Activated CD8-positive, alpha-beta T cell treated with anti-CD3 and anti-CD28 coated beads for 36 hours (primary cell): ENCODE measurements at places on chromosomes 6 and 20.

DNA sequence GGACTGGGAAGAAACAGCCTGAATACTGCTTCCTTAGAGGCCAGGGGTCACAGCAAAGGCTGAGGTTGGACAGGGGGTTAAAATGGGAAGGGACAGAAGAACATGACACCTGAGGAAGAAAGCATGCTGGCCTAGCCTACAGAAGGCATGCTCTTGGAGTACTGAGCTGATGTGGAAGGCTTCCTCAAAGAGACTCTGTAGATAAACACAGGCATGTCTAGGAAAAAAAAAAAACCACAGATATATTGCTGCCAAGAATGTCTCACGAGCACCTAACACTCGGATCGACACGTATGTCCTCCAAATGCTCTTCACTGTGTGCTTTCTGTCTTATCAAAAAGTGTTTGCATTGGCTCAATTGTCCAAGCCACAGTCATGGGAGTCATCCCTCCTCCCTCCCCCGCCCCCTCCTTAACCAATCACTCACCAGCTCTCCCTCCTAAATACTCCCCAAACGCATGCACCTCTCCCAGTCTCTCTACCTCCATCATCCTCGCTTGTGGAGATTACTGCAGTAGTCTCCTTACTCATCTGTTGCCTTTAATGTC is 101.1 kb upstream of the LRFN2 start:
- DNase-seq, result no peak

GRCh38 chr6:4668271-4669179 is 107.7 kb upstream of the CDYL start:
- DNase-seq, result no peak

- DNase-seq, result no peak
Measured at GRCh38 chr20:51388756-51389542, 153.6 kb downstream of the NFATC2 start.

DNA sequence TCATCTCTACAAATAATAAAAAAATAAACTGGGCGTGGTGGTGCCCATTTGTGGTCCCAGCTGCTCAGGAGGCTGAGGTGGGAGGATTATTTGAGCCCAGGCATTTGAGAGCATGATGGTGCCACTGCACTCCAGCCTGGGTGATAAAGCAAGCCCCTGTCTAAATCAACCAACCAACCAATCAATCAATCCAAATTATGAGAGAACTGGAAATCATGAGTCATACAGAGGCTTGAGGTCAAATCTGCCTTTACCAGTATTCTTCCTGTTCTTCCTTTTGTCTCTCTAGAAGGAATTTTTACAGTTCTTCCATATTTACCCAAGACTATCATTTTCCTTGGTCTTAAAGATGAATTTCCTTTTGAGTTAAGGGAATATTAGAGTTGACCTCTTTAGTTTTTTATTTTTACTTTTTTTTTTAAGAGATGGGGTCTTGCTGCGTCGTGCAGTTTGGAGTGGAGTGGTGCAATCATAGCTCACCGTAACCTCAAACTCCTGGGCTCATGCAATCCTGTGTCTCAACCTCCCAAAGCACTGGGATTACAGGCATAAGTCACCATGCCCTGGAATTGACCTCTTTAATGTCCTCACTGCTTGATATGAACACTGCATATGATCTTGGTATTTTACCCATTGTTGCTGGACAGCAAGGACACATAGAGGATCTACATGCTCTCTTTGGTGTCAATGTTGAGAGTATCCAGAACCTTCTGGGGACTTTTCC is 44.1 kb upstream of the TXNDC5 start:
- no peak for DNase-seq

- DNase-seq, result no peak
Measured at GRCh38 chr6:170262489-170263088, 28.3 kb downstream of the DLL1 start.

DNA sequence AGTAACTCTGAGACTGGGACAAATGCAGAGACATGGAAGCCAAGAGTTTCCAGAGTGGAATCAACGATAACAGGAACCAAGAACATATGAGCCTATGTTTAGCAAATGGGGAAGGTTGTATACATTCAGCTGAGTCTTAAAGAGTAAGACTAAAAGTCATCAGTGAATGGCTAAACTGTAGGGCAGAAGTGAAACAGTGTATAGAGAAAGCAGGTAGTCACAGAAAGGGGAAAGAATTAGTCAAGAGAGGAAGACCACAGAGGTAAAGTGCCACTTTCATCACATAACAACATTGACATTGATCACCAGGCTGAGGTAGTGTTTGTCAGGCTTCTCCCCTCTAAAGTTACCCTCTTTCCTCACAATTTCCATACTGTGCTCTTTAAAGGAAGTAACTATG is 306.5 kb upstream of the SPTLC3 start:
- DNase-seq, result no peak

DNA sequence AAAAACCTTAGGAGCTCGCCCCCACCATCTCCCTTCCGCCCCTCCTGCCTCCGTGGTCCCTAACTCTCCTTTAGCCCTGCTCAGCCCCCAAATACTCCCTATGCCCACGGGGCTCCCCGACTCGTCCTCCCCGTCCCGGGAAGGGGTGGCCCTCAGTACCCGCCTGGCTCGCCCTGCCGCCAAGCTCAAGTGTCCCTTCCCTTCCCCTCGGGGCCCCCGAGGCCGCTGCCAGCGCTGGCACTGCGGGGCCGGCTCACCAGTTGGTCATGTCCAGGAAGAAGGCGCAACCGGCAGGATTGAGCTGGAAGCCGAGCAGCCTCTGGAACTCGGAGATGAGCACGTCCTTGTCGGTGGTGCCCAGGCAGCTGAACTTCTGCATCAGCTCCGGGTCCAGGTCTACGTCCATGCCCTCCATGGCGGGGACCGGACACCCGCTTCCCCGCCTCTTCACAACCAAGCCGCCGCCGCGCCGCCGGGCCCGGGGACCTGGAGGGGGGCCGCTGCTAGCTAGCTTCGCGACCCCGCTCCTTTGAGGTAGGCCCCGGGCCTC is 303 bp downstream of the ILRUN start:
- DNase-seq, result no peak

GRCh38 chr6:105646391-105646867 is 243.5 kb upstream of the PREP start:
- DNase-seq, result peak; percentile 76

DNA sequence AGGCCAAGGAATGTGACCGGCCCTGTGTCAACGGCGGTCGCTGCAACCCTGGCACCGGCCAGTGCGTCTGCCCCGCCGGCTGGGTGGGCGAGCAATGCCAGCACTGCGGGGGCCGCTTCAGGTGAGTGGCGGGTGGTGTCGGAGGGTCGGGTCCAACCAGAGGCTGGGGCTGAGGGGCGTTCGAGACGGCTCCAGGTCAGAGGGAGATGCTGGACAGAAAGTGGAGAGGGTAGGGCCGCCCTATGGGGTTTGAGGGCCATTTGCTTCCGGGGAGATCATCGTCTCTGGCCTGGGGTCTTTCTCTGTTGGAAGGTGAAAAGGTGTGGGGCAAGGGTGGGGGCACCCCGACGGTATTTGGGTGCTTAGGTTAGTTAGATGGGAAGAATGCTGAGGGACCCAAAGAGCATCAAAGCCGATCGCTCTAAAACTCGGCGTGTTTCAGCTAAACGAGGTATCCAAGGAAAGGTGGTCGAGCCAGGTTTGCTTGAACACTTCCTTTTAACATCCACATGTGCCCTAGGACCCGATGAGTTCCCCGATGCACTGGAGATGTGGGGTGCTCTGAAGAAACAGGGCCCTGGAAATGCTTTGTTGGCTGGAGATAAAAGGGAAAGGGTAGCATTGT is 691 bp downstream of the ATRN start:
- peak; percentile 14 for DNase-seq

- no peak for DNase-seq
Measured at GRCh38 chr6:116556065-116556464, 2.5 kb downstream of the CALHM4 start.

GRCh38 chr20:1896484-1897258 is 1.5 kb downstream of the SIRPA start:
- no peak for DNase-seq

- DNase-seq, result no peak
Measured at GRCh38 chr20:44195605-44196004, 8.6 kb upstream of the JPH2 start.

- DNase-seq, result no peak
Measured at GRCh38 chr6:24972311-24972958, 36.7 kb upstream of the RIPOR2 start.

GRCh38 chr20:49245921-49246740 is 26.9 kb downstream of the DDX27 start:
- peak; percentile 40 for DNase-seq

- DNase-seq, result no peak
Measured at GRCh38 chr6:157198425-157199279, 124.7 kb downstream of the TMEM242 start.

- DNase-seq, result no peak
Measured at GRCh38 chr6:18207949-18208348, 52.7 kb downstream of the KDM1B start.
